ENCODE measurements at places on chromosomes 5 and 9. TPM values are rescaled to one million over a fixed set of nuclear protein-coding genes. Genes with fewer than 3 reads are reported as not detected.

Gene PCDHB15
- polyA plus RNA-seq, result 3.0 TPM

Gene CSF1R
- polyA plus RNA-seq, result 31.0 TPM

Gene HMMR
- 10.0 TPM for polyA plus RNA-seq

Gene ADGRD2
- not detected for polyA plus RNA-seq

Gene KCNV2
- 0.09 TPM for polyA plus RNA-seq

Gene DROSHA
- polyA plus RNA-seq, result 57.0 TPM

Gene SPATA31A3
- polyA plus RNA-seq, result not detected
